ENCODE measurements at places on chromosomes 2 and 18. TPM values are rescaled to one million over a fixed set of nuclear protein-coding genes. Genes with fewer than 3 reads are reported as not detected.

The KYNU gene
- 270 TPM for total RNA-seq

The ATOH8 gene
- total RNA-seq, result 7.1 TPM

The MC2R gene
- total RNA-seq, result not detected

The DRC1 gene
- not detected for total RNA-seq

The STPG4 gene
- 0.10 TPM for total RNA-seq

The CNDP2 gene
- 75.2 TPM for total RNA-seq

The DUSP11 gene
- total RNA-seq, result 45.4 TPM

The PTPN2 gene
- 20.5 TPM for total RNA-seq

The DSG1 gene
- not detected for total RNA-seq

The ALK gene
- not detected for total RNA-seq

The WDR7 gene
- total RNA-seq, result 2.9 TPM

The KCNE4 gene
- 0.83 TPM for total RNA-seq

The B4GALT6 gene
- total RNA-seq, result 7.5 TPM

The TANC1 gene
- 9.1 TPM for total RNA-seq

The POTEC gene
- total RNA-seq, result not detected

The AQP12A gene
- not detected for total RNA-seq

The BOLL gene
- total RNA-seq, result not detected

The SIX3 gene
- total RNA-seq, result 0.32 TPM

The ZSWIM2 gene
- not detected for total RNA-seq

The KCNG2 gene
- total RNA-seq, result not detected

The CFC1 gene
- total RNA-seq, result not detected

The AKAIN1 gene
- not detected for total RNA-seq

The SERPINB3 gene
- total RNA-seq, result not detected

The SERPINB11 gene
- not detected for total RNA-seq

The CRYGC gene
- not detected for total RNA-seq

The GYPC gene
- total RNA-seq, result not detected

Measured in A549 treated with RU486 at 1 μM for 4 hours (cell line).